PC-9 (cell line): ENCODE measurements at places on chromosomes 11 and 22.

DNA sequence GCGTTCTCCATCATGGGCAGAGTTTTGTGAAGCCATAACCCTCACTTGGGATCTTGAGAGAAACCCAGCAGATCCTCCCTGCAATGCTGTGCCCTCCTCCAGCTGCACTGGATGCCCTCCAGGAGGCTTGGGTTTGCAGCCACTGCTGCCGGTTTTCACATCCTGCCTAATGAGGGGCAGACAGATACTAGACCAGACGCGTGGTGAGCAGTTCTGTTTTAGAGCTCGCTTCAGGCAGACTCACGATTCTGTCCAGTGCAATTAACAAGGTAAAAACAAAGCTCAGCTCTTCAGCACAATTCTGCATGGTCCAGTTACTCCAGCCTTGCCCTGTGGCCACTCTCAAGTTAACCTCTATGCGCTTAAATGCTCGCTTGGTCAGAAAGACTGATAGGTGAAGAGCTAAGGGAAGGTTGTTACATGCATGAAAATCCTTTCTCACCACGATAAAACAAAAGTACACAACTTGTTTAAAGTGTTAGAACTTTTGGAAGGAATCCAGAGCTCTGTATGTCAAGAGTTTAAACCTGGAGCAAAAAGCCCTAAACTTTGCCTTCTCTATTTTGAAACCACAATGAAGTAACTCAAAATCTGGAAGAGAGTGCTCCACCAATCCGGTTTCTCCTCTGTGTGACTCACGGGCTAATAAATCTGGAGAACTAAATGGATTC, 292.3 kb upstream of the FAT3 start:
- H3K36me3 ChIP-seq = no peaks in the 10 kb centered on the region
- H3K27ac ChIP-seq = no peak overlapping the region
- no peaks in the 10 kb centered on the region for H3K27me3 ChIP-seq
- DNase-seq = no peak
- no peaks in the 10 kb centered on the region for H3K4me1 ChIP-seq

GRCh38 chr11:20373147-20373546, 9.6 kb downstream of the HTATIP2 start:
- no peak overlapping the region for H3K27ac ChIP-seq
- no peak overlapping the region for H3K4me3 ChIP-seq
- DNase-seq = no peak
- H3K27me3 ChIP-seq = no peaks in the 10 kb centered on the region

GRCh38 chr11:57192316-57192715, 10.6 kb downstream of the LRRC55 start:
- DNase-seq = no peak
- no peaks in the 10 kb centered on the region for H3K36me3 ChIP-seq
- no peaks in the 10 kb centered on the region for H3K4me1 ChIP-seq

- H3K27me3 ChIP-seq = peaks cover 69% of the 10 kb centered on the region
- no peak overlapping the region for H3K4me3 ChIP-seq
- no peaks in the 10 kb centered on the region for H3K4me1 ChIP-seq
These were observed 3.7 kb downstream of the ASPHD2 start for GRCh38 chr22:26432619-26433311.

- no peaks in the 10 kb centered on the region for H3K36me3 ChIP-seq
- H3K4me1 ChIP-seq = no peaks in the 10 kb centered on the region
- no peak for DNase-seq
- no peaks in the 10 kb centered on the region for H3K27me3 ChIP-seq
- no peak overlapping the region for H3K27ac ChIP-seq
These were observed 251.3 kb upstream of the CCDC179 start for GRCh38 chr11:23111527-23111926.

DNA sequence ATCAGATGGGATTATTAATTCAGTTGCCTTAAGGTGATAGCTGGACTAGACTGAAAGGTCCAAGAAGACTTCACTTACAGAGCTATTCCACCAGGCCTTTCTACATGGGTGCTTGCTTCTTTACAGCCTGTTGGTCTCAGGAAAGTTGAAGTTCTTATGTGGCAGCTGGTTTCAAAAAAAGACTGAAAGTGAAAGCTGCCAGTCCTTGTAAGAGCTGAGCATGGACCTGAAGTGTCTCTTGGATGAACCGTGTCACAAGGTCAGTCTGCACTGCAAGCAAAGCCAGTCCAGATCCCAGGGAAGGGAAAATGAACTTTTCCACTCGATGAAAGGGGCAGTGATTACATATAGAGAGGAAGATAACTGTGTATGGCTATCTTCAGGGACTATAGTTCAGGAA, 201.5 kb upstream of the LUZP2 start:
- no peaks in the 10 kb centered on the region for H3K36me3 ChIP-seq
- H3K4me1 ChIP-seq = no peaks in the 10 kb centered on the region
- H3K4me3 ChIP-seq = no peak overlapping the region
- H3K27me3 ChIP-seq = no peaks in the 10 kb centered on the region
- H3K27ac ChIP-seq = no peak overlapping the region

- H3K27me3 ChIP-seq = peaks cover 98% of the 10 kb centered on the region
- no peak for DNase-seq
- H3K4me3 ChIP-seq = no peak overlapping the region
- H3K27ac ChIP-seq = no peak overlapping the region
- no peaks in the 10 kb centered on the region for H3K36me3 ChIP-seq
These were observed 50.2 kb upstream of the SLC35C1 start for GRCh38 chr11:45754741-45755140.

DNA sequence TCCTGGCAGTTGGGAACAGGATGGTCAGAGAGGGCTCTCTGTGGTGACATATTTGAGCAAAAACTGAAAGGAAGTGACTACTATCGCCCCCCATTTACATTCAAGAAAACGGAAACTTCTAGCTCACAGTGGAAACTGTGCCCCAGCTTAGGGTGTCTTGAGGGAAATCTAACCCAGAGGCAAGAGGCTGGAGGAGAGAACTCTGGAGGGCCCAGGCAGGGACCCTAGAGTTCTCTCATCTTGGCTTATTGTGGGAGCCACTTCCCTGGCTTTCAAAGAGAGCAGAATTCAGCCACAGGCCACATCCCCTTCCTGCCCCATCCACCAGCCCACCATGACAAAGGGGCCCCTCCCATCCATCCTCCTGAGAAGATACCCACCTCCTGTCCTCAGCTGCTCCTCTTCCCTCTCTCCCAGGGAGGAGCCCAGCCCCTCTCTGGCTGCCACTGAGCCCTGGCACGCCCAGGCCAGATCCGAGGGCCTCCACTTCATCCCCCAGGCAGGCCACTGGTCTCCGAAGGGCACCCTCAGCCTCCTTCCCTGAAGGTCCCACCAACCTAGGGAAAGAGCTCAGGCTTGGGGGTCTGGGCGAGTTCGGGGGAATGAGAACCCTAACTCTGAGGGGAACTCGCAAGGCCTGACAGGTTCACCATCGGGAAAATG, 1.6 kb upstream of the TMPRSS13 start:
- H3K36me3 ChIP-seq = no peaks in the 10 kb centered on the region
- DNase-seq = no peak
- no peaks in the 10 kb centered on the region for H3K27me3 ChIP-seq
- H3K4me3 ChIP-seq = no peak overlapping the region
- H3K4me1 ChIP-seq = peaks cover 57% of the 10 kb centered on the region

- H3K36me3 ChIP-seq = no peaks in the 10 kb centered on the region
- H3K4me1 ChIP-seq = peaks cover 45% of the 10 kb centered on the region
- H3K27me3 ChIP-seq = no peaks in the 10 kb centered on the region
These were observed 6.0 kb upstream of the CARD10 start for GRCh38 chr22:37525073-37525745.

DNA sequence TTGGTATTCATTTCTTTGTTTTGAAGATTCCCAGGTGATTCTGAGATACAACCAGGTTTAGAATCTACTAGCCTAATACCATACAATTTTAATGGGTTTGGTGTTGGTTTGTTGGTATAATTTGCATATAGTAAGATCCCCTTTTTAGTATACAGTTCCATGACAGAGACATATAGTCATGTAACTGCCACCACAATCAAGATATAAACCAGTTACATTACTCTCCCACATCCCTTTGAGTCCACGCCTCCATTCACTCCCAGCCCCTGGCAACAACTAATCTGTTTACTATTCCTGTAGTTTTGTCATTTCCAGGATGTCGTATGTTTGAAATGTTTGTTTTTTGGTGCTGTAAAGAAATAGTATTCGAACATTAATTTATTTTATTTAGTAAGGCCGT, 4.3 kb downstream of the ASRGL1 start:
- no peaks in the 10 kb centered on the region for H3K36me3 ChIP-seq
- peaks cover 19% of the 10 kb centered on the region for H3K27me3 ChIP-seq
- no peaks in the 10 kb centered on the region for H3K4me1 ChIP-seq
- DNase-seq = no peak
- H3K4me3 ChIP-seq = no peak overlapping the region
- no peak overlapping the region for H3K27ac ChIP-seq
